ENCODE measurements at places on chromosomes 3 and 15. TPM values are rescaled to one million over a fixed set of nuclear protein-coding genes. Genes with fewer than 3 reads are reported as not detected.

The RGMA gene
- 0.18 TPM for total RNA-seq

The PROS1 gene
- total RNA-seq, result 7.6 TPM

The DUOX1 gene
- total RNA-seq, result not detected

The AHSG gene
- 0.11 TPM for total RNA-seq

The IGSF10 gene
- total RNA-seq, result 0.78 TPM
